Hepatic stellate cell (primary cell): ENCODE measurements at places on chromosomes 7 and 10.

- no peak for DNase-seq
Measured at GRCh38 chr10:92595505-92595904, 2.6 kb downstream of the KIF11 start.

- DNase-seq = no peak
Measured at GRCh38 chr7:42469341-42469740, 232.3 kb upstream of the GLI3 start.

GRCh38 chr10:104892879-104893617 is 252.0 kb downstream of the SORCS3 start:
- no peak for DNase-seq

- DNase-seq = no peak
Measured at GRCh38 chr7:154853063-154853726, 149.7 kb downstream of the PAXIP1 start.

GRCh38 chr10:79059859-79060379 is 8.8 kb upstream of the ZMIZ1 start:
- DNase-seq = no peak

- no peak for DNase-seq
Measured at GRCh38 chr10:3532644-3533043, 252.4 kb downstream of the KLF6 start.

DNA sequence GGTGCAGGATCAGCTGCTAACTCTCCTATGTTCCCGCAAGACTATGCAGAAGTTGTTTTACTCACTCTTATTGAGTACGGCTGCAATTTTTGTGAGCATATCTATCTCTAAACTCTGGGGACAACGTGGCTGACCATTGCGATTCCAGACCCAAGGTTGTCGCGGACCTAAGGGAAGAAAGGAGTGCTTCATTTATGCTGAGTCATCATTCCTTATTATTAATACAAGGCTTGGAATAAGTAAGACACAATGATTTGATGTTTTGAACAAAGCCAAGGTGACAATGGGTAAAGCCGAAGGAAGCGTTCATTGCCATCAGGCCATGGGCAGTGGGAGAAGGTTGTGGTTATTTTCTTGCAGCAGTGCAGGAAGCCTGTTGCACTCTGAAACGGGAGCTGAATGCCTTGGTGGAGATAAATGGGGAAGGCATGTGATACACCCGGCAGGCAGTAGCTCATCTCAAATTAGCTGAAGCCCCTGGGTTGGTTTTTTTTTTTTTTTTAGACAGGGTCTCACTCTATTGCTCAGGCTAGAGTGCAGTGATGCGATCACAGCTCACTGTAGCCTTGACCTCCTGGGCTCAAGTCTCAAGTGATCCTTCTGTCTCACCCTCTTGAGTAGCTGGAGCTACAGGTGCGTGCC is 605.7 kb downstream of the TYW1 start:
- no peak for DNase-seq

DNA sequence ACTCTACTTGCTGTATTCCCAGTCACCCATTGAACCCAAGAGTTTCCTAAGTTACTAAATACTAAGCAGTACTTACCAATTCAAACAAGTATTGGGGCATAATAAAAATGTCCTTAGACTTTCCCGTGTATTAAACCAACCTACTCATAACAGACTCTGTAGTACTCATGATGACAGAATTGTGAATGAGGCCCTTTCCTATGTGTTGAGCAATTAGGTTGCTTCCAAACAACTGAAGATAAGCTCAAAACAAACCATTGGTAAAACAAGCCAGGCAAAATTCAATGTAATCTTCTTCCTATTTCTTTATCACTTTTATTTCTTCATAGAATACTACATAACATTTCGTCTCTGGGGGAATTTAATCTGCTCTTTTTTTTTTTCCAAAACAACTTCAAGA is 106.5 kb upstream of the ANK3 start:
- DNase-seq = no peak
